ENCODE measurements at places on chromosomes 7 and 10.

- DNase-seq: no peak
Observed at GRCh38 chr10:33240931-33241330, 93.5 kb downstream of the NRP1 start.

DNA sequence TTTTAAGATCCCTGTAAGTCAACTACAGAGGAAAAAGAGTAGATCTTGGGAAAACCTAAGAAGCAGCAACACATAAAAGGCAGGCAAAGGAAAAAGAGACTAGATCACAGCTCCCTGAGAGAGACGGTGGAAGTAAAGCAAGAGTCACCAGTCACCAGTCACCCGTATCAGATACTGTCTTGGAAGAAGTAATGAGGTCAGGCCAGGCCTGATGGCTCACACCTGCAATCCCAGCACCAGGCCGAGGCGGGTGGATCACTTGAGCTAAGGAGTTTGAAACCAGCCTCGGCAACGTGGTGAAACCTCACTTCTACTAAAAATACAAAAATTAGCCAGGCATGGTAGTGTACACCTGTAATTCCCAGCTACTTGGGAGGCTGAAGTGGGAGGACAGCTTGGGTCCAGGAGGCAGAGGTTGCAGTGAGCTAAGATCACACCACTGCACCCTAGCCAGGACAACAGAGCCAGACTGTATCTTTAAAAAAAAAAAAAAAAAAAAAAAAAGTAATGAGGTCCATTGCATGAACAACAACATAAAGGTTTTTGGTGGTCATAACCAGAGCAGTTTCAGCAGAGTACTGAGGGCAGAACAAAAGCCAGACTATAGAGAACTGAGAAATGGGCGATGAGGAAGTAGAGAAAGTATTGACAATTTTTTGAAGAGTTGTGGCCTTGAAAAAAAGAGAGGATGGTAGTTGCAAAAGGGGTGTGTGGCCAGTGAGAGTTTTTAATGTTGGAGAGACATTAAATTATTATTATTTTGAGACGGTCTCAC lies 16.9 kb downstream of the ZNF713 start:
- no peak for DNase-seq

- DNase-seq: no peak
Observed at GRCh38 chr7:135525426-135525825, 15.5 kb upstream of the CNOT4 start.

- DNase-seq: no peak
Observed at GRCh38 chr10:6402349-6402709, 177.7 kb downstream of the PRKCQ start.

DNA sequence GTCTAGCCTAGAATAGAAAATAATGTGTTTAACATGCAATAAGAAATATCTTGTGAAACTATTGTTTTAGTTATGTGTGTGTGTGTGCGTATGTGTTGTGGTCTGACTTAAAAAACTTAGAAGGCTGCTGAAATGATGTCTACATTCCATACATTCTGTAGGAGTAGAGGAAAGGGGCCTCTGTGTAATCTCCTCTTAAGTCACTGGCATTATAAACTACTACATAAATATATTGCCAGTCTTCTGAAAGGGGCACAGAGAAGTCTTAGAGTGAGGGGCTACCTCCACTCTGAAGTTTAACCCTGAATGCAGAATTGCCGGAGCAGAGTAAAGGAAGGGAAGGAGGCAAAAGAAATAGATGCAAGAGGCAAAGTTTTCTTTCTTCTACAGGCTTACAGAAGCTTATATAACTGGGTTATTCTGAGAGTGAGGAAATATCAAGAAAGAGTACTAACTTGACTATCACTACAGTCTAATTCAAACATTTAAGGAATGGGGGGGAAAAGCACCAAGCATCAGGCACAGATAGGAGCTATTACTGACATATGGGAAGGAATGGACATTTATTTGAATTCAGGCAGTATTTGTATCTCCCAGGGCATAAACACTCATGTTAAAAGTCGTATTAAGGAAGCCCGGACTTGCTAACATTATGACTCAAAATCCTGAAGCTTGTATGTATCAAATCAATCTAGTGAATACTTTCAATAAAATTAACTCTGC lies 75.7 kb downstream of the DNAJC1 start:
- no peak for DNase-seq

GRCh38 chr7:114419441-114420272 lies 5.0 kb downstream of the FOXP2 start:
- no peak for DNase-seq

DNA sequence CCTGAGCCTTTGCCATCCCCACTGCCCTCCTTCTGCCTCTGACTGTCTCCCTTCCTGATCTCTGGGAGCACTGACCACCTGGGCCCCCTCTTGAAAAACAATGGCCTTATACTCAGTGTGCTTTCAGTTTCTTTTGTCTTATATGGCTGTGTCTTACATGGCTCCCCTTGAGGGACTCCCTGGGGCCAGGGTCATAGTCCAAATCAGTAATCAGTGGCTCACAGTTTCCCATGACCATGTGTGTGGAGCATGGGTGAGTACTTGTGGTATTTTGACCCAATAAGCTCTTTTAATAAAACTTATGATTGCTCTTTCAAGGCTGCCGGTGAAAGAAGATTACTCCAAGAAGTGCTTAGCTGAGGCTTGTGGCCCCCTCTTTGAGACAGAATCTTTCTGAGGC lies 62.4 kb upstream of the PCBD1 start:
- DNase-seq: no peak

DNA sequence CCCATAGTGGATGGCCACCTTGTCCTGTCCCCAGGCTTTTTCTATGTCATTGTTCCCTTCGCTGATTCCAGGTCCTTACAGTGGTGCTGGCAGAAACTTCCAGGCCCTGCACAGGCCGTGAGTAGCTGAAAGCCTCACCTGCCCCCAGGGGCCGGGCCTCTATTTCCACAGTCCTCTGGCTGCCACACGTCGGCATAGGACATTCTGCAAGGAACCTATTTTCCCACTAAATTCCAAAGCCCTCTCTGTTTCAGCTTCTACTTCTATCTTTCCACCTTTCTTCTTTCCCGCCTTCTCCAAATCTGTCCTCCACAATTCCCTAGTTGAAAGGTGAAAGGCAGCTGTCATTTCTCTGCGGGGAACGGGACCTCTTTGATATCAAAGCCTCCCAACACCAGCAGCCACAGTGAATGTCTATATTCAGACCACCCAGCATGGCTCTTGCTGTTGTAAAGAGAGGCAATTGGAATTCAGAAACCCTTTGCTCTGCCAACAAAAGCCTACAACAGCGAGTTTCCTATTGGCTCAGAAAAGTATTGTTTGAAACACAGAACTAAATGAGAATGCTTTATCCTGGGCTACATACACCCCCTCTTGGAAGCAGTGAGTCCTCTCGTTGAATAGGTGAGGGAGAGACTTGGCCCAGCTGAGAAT lies 607.7 kb downstream of the GALNT17 start:
- DNase-seq: no peak

- DNase-seq: no peak
Observed at GRCh38 chr10:26738301-26738911, 40.9 kb downstream of the PDSS1 start.

DNA sequence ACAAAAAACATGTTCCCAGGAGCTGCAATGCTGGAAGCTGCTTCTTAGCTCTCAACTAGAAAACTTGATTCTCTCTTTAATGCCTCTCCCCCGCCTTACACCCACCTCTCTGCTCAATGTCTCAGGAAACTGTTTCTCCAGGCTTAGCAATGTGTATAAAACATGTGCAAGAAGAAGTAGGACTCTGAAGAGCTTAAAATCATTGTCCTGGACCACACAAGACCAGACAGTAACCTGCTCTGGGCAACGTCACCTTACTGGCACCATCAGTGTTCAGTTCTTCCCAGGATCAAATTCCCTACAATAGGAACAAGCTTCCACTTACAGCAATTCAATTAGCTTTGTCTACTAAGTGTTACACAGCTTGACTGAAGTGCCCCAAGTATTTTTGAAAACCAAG lies 104.9 kb downstream of the RAPGEF5 start:
- DNase-seq: no peak

DNA sequence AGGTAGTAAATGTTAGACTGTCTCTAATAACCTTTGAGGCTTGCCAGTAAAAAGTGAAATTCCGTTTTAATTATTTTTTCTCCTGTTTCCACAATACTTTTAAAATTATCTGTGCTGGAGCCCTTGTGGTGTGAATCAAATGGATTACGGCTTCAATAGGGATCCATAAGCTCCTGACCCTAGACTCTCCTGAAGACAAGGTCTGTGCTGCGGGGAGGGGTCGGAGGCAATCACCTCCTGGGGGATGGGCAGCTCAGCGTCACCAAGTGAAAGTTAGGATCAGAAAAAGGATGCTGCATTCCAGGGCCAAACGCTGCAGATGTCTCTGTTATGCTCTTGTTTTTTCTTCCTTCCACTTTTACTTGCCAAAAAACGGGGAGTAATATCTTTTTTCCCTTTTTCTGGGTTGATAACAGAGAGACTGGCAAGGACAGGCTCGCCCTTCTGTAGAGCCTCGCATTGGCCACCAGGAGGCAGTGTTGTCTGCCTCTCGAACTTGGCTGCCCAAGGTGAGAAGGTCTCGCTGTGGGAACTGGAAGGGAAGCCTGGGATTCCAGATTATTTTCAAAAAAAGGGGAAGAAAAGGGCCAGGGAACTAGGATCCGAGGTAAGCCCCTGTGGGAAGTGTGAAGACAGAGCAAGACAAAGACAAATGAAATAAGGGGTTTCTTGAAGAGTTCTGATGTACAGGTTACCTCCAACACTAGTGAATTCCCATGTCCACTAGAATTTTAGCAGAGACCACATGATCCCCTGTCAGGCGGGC lies 621.9 kb downstream of the ACTR3B start:
- DNase-seq: no peak

GRCh38 chr7:130356121-130356875 lies 11.7 kb downstream of the CPA5 start:
- no peak for DNase-seq

GRCh38 chr10:7054915-7055314 lies 355.9 kb downstream of the SFMBT2 start:
- no peak for DNase-seq

Data from activated T-helper 9 cell treated with anti-CD3 and anti-CD28 coated beads, Interleukin-2, amount 50 U/mL, for 16 hours (primary cell).